ENCODE measurements at places on chromosomes 13 and 19.

DNA sequence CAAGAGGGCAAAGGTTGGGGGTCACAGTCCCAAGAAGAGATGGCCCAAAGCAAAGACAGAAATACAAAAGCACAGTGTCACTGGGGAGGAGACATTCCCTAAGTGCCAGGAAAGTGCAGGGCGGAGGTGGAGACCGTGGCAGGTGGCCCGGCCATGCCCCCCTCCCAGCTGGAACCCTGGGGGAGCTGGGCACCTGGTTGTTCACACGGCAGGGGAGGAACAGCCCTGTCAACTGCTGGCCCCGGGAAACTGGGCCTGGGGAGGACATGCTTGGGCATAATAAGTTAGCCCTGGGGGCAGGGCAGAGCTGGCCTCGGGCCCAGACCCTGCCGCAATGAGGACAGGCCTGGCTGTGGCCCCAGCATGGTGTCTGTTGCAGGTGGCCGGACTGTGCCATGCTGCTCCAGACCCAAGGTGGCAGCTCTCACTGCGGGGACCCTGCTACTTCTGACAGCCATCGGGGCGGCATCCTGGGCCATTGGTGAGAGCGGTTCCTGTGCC, 7.4 kb downstream of the HPN start:
- DNase-seq, result no peak

DNA sequence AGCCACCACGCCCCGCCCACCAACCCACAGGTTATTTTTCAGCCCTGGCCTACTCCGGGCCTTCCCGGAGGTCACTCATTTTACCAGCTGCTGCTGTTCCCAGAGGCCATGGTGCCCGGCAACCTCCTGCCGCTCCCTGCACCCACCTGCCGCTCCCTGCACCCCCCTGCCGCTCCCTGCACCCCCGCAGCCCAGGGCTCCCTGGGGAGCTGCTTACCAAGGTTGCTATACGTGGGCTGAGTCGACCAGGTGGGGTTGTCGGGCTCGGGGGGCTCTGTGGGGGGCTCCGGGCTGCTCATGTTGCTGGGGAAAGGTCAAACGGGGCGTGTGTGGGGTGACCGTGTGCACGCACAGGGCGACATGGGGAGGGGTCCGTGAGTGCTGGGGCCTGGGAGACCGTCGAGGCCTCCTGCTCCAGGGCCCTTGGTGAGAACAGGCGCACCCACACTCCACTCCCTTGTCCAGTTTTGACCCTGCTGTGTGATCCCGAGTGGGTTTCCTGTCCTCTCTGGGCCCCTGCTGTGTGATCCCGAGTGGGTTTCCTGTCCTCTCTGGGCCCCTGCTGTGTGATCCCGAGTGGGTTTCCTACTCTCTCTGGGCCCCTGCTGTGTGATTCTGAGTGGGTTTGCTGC, 1.2 kb downstream of the PEAK3 start:
- no peak for DNase-seq

DNA sequence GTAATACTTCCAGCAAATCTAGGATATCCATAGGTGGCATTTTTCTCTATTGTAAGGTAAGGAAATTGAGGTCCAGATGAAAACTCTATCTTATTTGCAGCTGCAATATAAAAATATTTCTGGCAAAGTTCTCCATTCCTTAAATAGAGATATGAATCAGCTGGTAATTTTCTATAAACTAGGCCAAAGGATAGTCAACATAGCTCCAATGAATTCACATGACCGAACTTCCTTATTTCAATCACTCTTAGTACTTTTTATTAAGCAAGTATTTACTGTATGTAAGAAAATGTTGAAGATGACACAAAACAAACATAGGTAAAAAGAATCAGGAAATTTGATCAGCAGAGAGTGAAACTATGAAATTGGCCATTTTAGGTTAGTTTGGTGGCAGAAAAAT, 13.0 kb upstream of the LCP1 start:
- DNase-seq, result no peak

DNA sequence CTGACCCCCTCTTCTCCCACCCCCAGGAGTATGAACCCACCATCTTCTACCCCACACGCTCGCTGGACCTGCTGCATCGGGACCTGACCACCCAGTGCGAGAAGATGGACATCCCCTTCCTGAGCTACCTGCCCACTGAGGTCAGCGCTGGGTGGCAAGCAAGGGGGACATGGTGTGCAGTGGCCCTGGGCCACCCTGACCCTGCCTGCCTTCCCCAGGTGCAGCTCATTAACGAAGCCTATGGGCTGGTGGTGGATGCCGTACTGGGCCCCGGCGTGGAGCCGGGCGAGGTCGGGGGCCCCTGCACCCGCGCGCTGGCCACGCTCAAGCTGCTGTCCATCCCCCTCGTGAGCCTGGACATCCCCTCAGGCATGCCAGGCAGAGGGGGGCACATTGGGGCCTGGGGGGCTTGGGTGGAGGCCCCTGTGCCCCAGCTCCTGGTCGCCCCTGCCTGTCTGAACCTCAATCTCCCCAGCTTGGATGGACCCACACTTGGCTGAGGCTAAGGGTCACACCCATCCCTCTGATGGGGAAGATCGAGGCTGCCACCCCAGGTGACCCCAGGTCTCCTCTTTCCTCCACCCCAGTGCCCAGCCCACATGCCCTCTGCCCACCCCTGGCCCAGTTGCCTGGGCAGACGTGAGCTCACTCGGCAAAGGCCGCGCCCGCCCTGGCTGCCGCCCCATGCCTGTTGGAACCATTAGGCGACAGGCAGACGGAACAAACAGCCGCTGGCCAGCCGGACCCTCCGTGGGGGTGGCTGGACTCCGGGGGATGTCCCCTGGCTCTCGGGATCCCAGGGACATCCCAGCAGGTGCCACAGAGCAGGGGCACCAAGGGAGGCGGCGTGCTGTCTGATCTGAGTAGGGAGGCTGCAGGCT, 2.5 kb upstream of the CILP2 start:
- DNase-seq, result no peak

DNA sequence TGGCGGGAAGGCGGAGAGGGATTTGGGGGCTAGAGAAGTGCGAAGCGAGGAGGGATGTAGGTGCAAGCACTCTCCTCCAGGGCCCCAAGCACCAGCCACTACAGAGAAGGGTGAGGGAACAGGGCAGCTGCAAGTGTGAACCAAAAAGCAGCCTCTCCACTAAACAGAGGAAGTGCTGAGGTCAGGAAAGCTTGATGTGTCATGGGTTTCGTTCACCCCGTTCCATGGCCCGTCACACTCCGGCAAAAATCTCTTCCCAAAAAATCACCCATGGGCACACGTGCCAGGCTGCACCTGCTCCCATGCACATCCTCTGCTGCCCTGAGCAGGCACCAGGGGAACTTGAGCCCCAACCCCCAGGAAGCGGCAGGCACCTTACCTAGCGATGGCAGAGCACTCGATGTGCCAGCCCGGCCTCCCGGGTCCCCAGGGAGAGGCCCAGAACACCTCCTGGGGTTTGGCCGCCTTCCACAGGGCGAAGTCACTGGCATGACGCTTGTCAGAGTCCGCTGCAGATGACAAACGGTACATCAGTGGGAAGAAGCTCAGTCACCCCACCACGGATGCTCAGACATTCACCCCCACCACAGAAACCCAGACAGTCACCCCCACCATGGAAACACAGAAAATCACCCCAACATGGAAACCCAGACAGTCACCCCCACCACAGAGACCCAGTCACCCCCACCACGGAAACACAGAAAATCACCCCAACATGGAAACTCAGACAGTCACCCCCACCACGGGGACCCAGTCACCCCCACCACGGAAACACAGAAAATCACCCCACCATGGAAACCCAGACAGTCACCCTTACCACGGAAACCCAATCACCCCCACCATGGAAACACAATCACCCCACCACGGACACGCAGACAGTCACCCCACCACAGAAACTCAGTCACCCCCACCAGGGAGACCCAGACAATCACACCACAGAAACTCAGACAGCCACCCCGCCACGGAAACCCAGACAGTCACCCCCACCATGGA, 29.0 kb downstream of the CARS2 start:
- DNase-seq, result no peak

DNA sequence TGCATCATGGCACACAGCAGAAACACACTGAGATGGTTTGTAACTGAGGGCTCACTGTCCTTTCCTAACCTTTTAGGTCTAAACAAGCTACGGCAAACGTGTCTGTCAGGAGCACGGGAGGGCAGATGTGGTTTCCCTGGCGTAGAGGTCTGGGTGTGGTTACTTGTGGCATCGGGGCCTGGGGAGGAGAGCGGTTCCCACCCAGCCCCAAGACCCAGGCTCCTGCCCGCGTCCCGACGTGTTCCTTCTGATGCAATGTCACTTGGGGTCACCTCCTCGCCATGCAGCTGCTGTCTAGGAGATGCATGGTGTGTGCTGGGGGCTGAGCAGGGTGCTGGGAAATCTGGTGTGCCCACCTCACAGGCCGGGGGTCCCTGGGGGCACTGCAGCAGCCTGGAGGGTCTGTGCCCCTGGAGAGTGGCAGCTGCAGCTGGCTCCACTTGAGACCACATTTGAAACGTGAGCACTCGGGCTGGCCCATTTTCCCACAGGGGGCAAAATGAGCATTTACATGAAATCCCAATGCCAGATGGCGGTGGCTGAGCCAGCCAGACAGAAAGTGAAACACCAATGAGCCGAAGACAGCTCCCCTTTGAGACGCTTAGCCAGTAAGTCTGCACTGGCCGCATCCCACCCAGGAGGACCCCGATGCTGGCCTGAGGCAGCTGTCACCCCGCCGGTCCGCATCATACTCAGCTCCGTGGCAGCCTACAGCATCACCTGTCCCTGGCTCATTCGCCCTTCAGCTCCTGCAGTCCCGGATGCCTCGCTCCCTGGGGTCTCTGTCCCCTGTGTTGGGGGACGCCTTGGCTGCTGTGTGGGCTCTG, 22.3 kb upstream of the MYDGF start:
- DNase-seq, result no peak

- no peak for DNase-seq
These were observed 76.2 kb downstream of the GGACT start for GRCh38 chr13:100512422-100512821.

- DNase-seq, result no peak
These were observed 19.2 kb downstream of the SBNO2 start for GRCh38 chr19:1154731-1155351.

GRCh38 chr19:16470541-16470910, 1.2 kb downstream of the EPS15L1 start:
- DNase-seq, result no peak

- no peak for DNase-seq
These were observed 756.5 kb upstream of the KLHL1 start for GRCh38 chr13:70864731-70865130.

DNA sequence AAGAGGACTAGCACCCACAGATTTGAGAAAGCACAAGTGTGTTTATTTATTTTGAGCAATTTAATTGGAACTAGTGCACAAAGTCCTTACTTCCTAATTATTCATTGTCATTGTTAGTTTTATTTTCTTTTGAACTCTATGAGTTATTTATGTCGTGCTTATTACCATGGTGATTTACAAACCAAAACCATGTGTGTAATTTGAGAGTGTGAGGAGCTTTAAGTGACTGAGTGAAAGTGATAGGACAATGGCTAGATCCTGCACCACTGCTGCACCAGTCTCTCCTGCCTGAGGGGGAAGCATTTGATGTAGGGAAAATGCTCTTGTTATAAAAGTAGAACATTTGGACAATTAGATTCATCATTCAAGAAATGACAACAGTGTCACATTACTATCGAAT, 172.3 kb upstream of the KLF12 start:
- no peak for DNase-seq

GRCh38 chr19:39623946-39624345, 21.6 kb downstream of the LGALS13 start:
- DNase-seq, result no peak

- DNase-seq, result no peak
These were observed 2.3 kb downstream of the WDR83 start for GRCh38 chr19:12668932-12669269.

GRCh38 chr13:58085819-58086218, 454.3 kb downstream of the PCDH17 start:
- no peak for DNase-seq

GRCh38 chr19:55962186-55962585, 14.6 kb downstream of the NLRP8 start:
- DNase-seq, result no peak

DNA sequence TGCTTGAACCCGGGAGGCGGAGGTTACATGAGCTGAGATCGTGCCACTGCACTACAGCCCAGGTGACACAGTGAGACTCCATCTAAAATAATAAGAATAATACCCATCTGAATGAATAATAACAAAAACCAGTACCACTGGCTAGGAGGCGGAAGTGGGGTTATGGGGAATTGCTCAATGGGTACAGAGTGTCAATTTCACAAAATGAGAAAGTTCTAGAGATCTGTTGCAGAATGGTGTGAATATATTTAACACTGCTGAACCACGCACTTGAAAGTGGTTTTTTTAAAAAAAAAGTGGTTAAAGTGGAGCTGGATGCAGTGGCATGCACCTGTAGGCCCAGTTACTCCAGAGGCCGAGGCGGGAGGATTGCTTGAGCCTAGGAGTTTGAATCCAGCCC, 18.5 kb downstream of the KLF2 start:
- no peak for DNase-seq

DNA sequence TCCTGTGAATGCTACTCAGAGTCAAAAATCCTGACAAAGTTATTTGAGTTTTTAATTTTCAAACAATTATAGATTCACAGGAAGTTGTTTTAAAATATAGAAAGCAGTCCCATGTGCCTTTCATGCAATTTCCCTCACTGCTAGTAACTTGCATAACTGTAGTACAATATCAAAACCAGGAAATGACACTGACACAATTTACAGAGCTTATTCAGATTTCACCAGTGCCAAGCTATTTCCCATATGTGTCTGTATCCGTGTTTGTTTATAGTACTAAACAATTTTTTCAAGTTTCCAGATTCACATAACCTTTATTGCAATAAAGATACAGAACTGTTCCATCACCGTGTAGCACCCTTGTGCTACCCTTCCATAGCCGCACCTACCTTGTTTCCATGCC, 934.6 kb downstream of the PCDH17 start:
- no peak for DNase-seq

DNA sequence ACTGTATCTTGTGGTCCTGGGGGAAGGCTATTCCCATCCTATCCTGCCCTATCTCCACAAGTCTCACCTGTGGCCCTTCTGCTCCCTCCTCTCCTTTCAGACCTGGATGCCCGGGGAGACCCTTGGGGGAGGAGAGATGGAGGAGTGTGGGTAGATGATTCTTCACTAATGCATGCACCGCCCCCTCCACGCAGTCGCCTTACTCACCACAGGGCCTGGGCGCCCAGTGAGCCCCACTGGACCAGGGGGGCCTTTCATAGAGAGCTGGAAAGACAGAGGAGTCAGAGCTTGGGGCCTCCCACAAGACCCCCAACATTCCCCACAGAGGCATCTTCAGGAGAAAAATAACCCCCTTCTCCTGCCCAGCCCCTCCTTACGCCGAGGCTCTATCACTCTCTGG, 14.3 kb downstream of the COL5A3 start:
- no peak for DNase-seq

GRCh38 chr19:33339016-33339984, 34.2 kb upstream of the CEBPG start:
- DNase-seq, result no peak

- DNase-seq, result no peak
These were observed 59.6 kb downstream of the GPALPP1 start for GRCh38 chr13:45048890-45049407.

- no peak for DNase-seq
These were observed 17.2 kb downstream of the BRD4 start for GRCh38 chr19:15315101-15315500.

GRCh38 chr13:77222909-77223308, 104.0 kb downstream of the MYCBP2 start:
- DNase-seq, result no peak

Data from stimulated activated CD4-positive, alpha-beta T cell treated with anti-CD3 and anti-CD28 coated beads, Interleukin-1b, Interleukin-23, amount 100 ng/mL, for 1 hour (primary cell).